HFFc6 (cell line): ENCODE measurements at places on chromosomes 1 and 21. TPM values are rescaled to one million over a fixed set of nuclear protein-coding genes. Genes with fewer than 3 reads are reported as not detected.
A peak's percentile ranks its signal among the peaks of the same experiment; 100 is the strongest.

- no peak for DNase-seq
Observed at GRCh38 chr1:67460676-67461500, 30.7 kb upstream of the SERBP1 start.

- DNase-seq = peak; percentile 59
Observed at GRCh38 chr1:108643492-108644335, 17.2 kb downstream of the HENMT1 start.

DNA sequence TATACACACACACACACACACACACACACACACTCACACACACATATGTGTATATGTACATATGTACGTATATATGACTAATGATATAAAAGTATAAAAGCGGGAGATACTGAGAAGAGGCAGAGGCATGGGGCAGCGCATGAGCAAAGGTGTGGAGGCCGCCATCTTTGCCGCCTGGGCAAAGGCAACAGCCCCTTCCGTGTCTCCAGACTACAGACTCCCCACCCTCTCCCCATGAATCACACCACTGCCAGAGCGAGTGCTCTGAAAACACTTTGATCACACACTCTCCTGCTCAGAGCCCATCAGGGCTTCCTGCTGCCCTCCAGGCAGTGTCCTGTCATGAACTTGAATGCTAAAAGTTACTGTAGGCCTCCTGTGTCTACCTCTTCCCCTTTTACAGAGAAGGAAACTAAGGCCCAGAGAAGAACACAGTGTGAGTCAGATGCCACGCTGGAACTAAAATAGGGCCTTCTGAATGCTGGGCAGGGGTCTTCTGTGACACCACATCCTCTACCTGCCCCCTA, 54.7 kb upstream of the SSBP3 start:
- DNase-seq = no peak

The GCLM gene
- 41.5 to 41.6 TPM (median 41.5 TPM) in 3 replicates for total RNA-seq

- DNase-seq = no peak
Observed at GRCh38 chr1:151673407-151673806, 43.2 kb downstream of the CELF3 start.

DNA sequence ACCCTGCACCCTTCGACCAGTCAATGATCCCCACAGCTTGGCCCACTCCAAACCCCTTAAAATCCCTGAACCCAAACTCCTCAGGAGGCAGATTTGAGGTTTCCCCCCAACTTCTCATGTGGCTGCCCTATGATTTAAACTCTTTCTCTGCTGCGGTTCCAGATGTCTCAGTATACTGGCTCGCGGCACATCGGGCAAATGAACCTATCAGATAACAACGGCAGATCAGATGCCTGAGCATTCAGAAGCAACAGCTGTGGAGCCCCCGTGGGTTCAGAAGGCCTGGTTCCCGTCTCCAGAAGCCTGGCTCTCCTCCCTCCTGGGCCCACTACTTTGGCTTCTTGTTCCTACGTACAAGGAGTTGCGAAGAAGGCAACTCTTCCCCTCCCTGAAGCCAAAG, 43.3 kb upstream of the H6PD start:
- no peak for DNase-seq

GRCh38 chr1:58717979-58718378, 18.1 kb upstream of the MYSM1 start:
- DNase-seq = peak; percentile 10

DNA sequence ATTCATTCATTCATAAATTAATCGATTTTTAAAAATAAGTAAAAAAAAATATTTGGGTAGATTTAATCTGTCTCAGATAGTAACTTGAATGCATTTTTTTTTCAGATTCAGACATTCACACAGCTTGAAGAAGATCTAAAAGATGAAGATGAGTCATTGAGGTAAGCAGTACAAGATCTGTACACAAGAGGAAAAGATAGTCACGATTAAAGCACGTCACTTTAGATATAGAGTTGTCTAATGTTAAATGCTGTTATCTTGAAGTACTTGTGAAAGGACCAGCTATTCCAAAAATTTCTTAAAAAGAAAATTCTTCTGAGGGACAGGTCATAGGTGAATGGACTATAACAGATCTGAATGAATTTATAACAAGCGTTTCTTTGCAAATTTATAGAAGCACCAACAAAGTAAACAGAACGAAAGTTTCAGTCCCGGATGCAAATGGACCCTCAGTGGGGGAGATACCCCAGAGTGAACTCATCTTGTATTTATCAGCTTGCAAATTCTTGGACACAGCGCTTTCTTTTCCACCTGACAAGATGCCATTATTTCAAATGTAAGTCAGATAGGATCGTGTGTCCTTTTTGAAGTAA, 31.2 kb upstream of the MORC3 start:
- no peak for DNase-seq

- no peak for DNase-seq
Observed at GRCh38 chr1:156673387-156674121, 3.7 kb downstream of the NES start.

DNA sequence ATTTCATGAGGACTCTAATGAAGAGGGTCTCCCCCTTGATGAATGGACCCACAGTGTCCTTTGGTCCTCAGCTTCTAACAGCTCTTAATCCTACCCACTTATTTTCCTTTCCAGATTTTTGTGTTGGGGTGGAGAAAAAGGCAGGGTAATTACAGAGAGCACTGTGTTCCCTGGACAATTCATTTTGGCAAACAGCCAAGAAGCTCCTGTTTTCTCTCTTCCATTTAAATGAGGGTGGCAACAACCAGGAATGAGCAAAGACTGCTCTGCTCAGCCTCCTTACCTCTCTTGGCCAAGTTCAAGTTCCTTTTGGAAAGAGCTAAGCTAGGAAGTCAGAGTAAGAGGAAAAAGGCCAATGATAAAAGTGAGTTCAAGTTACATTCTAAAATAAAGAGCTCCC, 11.9 kb downstream of the XKR8 start:
- no peak for DNase-seq

DNA sequence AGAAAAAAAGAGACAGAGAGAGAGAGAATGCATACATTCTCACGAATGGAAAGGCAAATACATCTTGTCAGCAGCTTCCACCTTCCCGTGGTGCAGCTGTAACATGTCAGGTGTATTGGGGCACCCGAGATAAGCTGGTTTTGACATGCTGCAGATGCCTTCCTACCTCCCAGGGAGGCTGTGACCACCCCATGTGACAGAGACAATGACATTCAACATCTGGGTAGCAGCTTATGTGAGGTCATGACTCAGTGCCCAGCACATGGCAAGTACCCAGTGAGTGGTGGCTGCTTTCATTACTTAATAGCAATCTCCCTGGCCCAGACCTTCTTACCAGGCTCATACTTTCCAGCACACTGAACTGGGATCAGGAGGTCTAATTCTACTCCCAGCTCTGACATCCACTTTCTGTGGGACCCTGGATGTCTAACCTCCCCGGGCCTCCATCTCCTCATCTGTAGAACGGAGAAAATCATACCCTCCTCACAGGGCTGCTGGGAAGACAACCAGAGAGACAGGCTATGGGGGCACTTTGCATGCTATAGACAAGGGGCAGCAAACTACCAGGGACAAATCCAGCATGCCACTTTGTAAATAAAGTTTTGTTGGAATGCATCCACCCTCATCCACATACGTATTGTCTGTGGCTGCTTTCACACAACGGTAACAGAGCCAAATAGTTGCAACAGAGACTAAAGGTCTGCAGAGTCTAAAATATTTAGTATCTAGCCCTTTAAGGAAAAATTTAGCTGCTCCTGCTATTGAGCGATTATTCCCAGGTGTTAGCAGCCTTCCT, 38.5 kb upstream of the ZBTB40 start:
- peak; percentile 28 for DNase-seq

- DNase-seq = no peak
Observed at GRCh38 chr1:88216441-88216840, 467.6 kb upstream of the PKN2 start.

GRCh38 chr21:41583274-41583790, 75.4 kb upstream of the TMPRSS2 start:
- DNase-seq = no peak

GRCh38 chr1:119870917-119871596, 25.3 kb downstream of the ADAM30 start:
- DNase-seq = peak; percentile 59
